ENCODE measurements at places on chromosomes 2 and 18.

GRCh38 chr18:33540392-33540791, 37.6 kb upstream of the ASXL3 start:
- DNase-seq = no peak

DNA sequence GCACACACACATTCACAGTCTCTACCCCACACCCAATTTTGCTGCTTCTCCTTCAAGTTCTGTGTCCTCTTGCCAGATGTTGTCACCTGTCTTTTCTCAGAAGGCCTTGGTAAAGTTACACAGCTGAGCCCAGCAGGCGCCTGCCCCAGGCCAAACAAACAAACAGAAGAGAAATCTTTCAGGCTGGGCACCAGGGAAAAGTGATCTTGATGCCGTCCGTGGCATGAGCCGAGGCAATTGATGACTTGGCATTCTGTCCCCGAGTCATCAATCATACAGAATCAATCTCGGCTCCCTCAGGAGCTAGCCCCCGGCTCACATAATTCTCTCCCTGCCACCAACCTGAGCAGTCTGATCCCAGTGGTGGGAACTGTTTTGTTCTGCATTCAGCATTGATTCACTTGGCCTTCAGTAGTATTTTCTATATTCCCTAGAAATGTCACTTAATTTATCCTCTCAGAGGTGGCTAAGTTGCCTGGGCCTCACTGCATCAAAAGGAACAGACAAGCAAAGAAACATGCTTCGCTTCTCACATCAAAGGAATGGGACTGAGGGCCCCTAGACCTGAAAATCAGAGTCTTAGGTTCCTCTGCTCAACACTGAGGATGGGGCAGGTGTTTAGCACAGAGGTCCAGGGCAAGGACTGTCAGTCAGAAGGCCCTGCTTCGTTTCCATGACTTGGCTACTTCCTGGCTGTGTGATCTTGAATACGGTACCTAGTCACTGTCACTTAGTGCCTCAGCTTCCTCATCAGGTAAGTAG, 278.8 kb upstream of the CELF4 start:
- no peak for DNase-seq

DNA sequence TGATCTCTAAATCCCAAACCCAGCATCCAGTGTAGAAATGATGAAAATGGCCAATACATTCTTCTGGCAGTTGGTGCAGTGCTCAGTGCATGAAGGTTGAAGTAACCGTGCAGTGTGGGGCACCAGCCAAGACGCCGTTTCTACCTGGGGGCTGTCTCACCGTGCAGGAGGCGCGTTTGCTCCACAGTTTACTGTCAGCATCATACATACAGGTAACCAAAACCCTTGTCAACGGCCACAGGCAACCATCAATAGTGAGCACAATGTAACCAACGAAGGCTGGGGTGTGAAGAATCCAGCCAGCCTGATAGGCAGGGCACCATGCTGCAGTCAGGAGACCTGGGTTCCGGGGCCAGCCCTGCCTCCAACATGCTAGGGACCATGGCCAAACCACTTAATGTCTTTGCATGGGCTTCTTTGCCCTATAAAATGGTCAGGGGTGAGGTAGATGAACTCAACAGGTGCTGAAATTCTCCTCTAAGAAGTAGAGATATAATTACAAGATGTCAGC, 127.5 kb upstream of the ID2 start:
- DNase-seq = no peak

- no peak for DNase-seq
Measured at GRCh38 chr18:5948237-5948636, 52.9 kb upstream of the TMEM200C start.

DNA sequence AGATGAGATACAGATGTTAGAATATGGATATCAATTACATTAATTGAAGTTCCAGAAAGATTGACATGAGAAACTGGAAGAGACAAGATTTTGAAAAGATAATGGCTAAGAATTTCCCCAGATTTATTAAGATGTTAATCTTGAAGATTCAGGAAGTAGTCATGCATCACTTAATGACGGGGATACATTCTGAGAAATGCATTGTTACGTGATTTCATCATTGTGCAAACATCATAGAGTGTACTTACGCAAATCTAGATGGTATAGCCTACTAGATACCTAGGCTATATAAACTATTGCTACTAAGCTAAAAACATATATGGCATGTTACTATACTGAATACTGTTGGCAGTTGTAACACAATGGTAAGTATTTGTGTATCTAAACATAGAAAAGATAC, 6.8 kb upstream of the CHMP3 start:
- DNase-seq = no peak

- DNase-seq = no peak
Measured at GRCh38 chr2:236971919-236972381, 113.7 kb upstream of the COPS8 start.

DNA sequence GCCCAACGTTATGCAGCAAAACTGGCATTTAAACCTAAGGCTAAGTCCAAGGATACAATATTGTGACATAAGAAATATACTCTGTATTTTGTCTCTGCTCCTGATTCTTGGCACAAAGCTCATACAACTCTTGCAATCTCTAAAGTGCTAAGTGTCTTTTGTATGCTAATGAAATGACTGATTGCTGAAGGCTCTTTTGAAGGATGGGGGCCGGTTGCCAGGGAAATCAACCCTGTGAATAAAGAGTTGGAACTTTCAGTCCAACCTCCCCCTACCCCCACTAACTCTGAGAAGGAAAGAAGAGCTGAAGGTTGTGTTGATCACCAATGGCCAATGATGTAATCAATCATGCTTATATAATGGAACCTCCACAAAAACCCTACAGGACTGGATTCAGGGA, 40.3 kb downstream of the SESTD1 start:
- no peak for DNase-seq

- DNase-seq = no peak
Measured at GRCh38 chr2:193315428-193316091, 1120.8 kb upstream of the TMEFF2 start.

DNA sequence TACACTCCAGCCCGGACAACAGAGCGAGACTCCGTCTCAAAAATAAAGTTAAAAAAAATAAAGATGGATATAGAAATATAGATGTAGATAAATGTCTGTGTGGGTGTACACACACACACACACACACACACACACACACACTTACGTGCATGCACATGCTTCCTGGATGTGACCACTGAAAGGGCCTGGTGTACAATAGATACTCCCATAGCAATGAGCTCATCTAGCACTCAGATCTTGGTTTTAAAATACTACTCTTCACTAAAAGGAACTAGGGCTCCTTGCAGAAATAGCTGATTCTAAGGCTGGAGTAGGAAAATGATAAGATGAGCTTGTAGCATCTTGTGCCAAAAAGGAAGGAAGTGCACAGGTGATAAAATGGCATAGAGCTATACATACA, 39.1 kb downstream of the ROCK2 start:
- DNase-seq = no peak

- DNase-seq = no peak
Measured at GRCh38 chr2:68776124-68776523, 41.5 kb downstream of the ARHGAP25 start.
